Ovary (tissue), 10 donors: ENCODE measurements at places on chromosomes 1 and 21. TPM values are rescaled to one million over a fixed set of nuclear protein-coding genes. Genes with fewer than 3 reads are reported as not detected.

- no peak overlapping the region for H3K4me3 ChIP-seq
- H3K27me3 ChIP-seq: no peaks in the 10 kb centered on the region
- peaks cover 7% of the 10 kb centered on the region for H3K4me1 ChIP-seq
- H3K27ac ChIP-seq: no peak overlapping the region
- no peak for DNase-seq
These were observed 337.0 kb upstream of the PLXNA2 start for GRCh38 chr1:208581209-208581608.

- no peak overlapping the region for H3K27ac ChIP-seq
- DNase-seq: no peak
- H3K4me1 ChIP-seq: no peaks in the 10 kb centered on the region
- no peaks in the 10 kb centered on the region for H3K36me3 ChIP-seq
- H3K27me3 ChIP-seq: no peaks in the 10 kb centered on the region
These were observed 178.0 kb upstream of the GALNT2 start for GRCh38 chr1:229889031-229889517.

DNA sequence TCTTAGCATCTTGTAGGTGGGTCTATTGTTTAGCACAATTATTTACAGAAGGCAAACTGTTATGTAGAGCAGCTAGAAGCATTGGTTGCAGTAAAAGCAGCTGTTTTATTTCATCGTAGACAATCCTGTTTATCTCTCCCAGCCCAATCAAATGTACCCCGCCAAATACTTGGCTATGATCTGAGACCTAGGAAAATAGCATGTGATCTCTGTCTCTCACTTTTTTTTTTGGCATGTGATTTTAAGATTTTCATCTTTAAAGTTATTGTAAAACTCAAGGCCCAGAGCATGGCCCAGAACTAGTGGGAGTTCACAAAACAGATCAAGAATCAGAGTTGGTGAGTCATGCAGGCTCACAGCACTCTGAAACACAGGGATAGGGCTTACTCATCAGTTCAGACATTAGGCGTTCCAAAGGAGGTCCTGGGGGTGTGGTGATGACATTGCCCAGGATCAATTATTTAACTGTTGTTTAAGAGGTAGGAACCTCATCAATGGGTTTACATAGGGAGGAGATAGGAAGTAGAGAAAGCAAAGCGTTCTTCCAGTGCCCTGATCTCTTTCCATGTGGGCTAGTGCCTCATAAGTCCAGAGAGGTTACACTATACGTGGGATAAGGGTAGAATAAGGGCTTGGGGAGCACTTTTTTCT is 40.2 kb downstream of the TBX19 start:
- no peaks in the 10 kb centered on the region for H3K27me3 ChIP-seq
- peaks cover 3% of the 10 kb centered on the region for H3K4me1 ChIP-seq
- H3K36me3 ChIP-seq: no peaks in the 10 kb centered on the region
- H3K4me3 ChIP-seq: no peak overlapping the region
- peak overlapping the region; percentile 9 for H3K27ac ChIP-seq

GRCh38 chr21:40923901-40924300 is 76.9 kb upstream of the DSCAM start:
- H3K27me3 ChIP-seq: no peaks in the 10 kb centered on the region
- H3K36me3 ChIP-seq: no peaks in the 10 kb centered on the region
- no peak overlapping the region for H3K27ac ChIP-seq

- no peak overlapping the region for H3K27ac ChIP-seq
- H3K4me1 ChIP-seq: no peaks in the 10 kb centered on the region
- no peak for DNase-seq
- no peak overlapping the region for H3K4me3 ChIP-seq
- no peaks in the 10 kb centered on the region for H3K27me3 ChIP-seq
These were observed 41.5 kb upstream of the ATP1A1 start for GRCh38 chr1:116331523-116331922.

- no peaks in the 10 kb centered on the region for H3K27me3 ChIP-seq
- no peaks in the 10 kb centered on the region for H3K4me1 ChIP-seq
- H3K36me3 ChIP-seq: no peaks in the 10 kb centered on the region
- H3K27ac ChIP-seq: no peak overlapping the region
These were observed 87.9 kb downstream of the VAV3 start for GRCh38 chr1:107877092-107877491.

The TEDDM1 gene
- not detected for total RNA-seq

GRCh38 chr1:153612111-153612754 is 704 bp downstream of the S100A16 start:
- peaks cover 34% of the 10 kb centered on the region for H3K4me1 ChIP-seq
- peak; percentile 64 for DNase-seq
- H3K27me3 ChIP-seq: no peaks in the 10 kb centered on the region
- peak overlapping the region; percentile 84 for H3K27ac ChIP-seq

DNA sequence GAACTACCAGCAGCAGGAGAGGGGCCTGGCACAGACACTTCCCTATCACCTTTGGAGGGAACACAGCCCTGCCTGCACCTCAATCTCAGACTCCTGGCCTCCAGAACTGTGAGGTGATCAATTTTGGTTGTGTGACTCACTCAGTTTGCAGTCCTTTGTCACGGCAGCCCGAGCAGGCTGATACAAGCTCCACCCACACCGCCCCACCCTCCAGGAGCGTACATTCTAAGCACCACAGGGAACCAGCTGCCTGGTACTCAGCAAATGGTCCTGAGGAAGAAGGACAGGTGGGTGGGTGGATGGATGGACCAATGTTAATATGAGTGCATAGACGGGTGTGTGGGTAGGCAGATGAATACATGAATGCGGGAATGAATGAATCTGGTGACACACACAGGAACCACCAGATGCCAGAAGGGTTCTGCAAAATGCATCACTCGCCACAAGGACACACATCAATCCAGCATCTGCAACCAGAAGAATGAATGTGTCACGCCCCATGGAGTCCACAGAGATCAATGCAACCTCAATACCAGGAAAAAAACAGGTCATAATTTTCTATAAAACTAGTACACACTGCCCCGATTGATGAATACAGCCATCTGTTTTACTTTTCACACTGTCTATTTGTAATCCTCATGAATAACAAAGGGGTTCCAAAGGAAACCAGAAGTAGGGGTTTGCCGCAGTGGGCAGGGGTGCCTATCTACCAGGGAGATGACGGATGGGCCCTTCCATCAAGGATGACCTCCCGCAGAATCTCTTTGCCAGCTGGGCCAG is 284.5 kb downstream of the NPHP4 start:
- H3K27me3 ChIP-seq: no peaks in the 10 kb centered on the region
- no peaks in the 10 kb centered on the region for H3K36me3 ChIP-seq
- no peak overlapping the region for H3K27ac ChIP-seq
- no peaks in the 10 kb centered on the region for H3K4me1 ChIP-seq

GRCh38 chr21:42332557-42333317 is 17.5 kb upstream of the TFF3 start:
- H3K4me3 ChIP-seq: no peak overlapping the region
- no peaks in the 10 kb centered on the region for H3K36me3 ChIP-seq

GRCh38 chr1:206703661-206704060 is 19.0 kb downstream of the MAPKAPK2 start:
- no peaks in the 10 kb centered on the region for H3K36me3 ChIP-seq
- no peaks in the 10 kb centered on the region for H3K27me3 ChIP-seq
- DNase-seq: no peak
- H3K4me3 ChIP-seq: no peak overlapping the region
